ENCODE measurements at places on chromosomes 3 and 15.

DNA sequence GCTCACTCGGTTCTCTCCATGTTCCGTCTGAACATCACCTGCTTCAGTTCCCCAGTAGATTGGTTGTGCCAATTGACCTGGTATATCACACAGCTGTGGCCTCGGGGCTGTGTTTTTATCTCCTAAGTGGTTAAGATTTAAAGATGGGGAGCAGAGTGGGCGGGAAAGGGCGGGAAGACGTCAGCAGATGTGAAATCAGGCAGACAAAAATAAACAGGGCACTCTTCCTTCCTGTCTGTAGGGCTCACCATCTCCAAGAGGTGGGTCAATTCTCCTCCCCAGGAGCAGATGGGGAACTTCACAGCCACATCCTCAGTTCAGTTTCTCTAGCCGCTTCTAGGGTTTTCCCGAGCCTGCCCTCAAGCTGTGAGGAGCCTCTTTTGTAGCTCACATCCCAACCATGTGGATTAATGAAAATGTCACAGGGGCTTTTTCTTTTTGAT lies 26.8 kb upstream of the LIMD1 start:
- DNase-seq, result no peak

DNA sequence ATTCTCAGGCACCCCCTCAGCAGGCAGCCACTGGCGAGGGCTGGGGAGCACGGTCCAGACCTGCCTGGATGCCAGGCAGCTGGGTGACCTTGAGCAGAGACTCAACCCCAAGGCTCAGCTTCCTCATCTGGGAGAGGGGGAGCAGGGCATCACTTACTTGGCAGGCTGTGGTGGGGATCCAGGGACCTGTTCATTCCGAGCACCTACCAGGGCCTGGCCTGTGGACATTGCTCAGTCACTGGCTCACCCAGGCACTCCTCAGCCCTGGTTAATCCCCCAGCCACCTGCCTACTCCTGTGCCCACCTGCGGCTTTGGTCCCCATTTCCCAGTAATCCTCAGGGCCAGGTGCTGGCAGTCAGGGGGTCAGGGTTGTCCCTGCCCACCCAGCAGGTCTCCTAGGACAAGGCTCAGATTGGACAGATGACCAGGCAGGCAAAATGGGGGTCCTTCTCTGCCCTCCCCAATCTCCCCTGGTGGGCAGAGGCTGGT lies 9.3 kb upstream of the RPL29 start:
- DNase-seq, result no peak

GRCh38 chr3:109648027-109648426 lies 310.7 kb upstream of the DPPA4 start:
- no peak for DNase-seq

GRCh38 chr3:101279162-101279561 lies 41.2 kb downstream of the IMPG2 start:
- DNase-seq, result no peak

- DNase-seq, result no peak
Observed at GRCh38 chr3:127025456-127025855, 42.5 kb downstream of the PLXNA1 start.

DNA sequence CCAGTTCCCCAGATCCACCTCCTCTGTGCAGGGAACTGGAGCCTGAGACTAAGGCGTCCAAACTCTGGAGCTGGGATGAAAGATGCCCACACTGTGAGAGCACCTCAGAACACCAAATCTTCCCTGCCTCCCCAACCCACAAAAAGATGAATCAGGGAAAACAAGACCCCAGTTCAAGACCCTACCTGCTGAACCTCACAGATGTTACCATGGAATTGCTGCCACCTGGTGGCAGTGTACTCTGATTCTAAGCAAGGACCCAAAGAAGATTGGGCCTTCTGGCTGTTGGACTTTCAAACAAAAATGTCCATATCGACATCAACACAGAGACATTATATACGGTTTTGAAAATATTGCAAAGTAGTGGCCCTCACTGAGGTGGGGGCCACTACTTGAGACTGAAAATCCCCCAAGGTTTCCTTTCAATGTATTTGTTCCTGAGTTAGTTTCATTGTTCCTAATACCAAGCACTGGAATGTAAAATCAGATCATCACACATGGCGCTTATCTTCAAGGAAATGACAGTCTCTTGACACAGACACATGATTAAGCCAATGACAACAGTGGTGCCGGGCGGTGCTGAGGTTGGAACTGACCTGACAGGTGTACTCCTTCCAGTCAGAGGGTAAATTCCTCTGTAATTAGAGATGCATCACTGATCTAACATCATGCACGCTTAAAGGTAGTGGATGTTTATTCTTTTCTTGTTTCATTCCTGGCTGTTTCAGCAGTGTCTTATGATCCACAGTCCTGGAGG lies 67.6 kb downstream of the SLC6A11 start:
- DNase-seq, result no peak
